ENCODE measurements at places on chromosomes 3 and 15. TPM values are rescaled to one million over a fixed set of nuclear protein-coding genes. Genes with fewer than 3 reads are reported as not detected.

DNA sequence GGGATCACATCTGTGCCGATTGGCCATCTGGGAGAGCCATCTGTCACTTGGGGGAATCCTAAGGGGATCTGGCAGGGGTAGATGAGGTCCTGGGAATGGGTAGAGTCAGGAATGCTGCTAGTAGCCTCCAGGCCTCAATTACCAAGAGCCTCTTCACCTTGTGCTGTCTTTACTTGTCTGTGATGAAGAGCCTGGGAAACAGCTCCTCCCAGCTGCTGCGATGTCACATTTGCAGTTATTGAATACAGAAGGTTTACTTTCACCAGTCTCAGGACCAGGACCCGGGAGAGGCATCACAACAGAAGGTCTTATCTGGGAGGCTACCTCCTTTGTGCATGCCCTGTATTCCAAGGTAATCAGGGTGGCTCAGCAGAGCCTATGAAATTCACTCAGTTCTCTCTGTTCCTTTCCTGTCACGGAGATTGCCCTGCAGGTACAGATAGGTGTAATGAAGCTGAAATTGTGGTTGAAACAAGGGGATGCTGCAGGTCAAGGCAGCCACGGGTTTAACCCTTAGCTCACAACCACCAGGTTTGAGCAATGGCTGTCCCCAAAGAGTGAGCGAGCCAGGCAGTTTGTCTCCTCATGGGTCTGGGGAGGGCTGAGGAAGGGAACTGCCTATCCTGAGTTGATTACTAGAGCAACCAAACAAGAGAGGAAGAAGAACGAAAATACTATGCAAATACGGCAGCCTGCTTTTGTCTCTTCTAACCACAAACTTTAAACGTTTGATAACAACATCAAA lies 298.9 kb upstream of the RORA start:
- no peak for DNase-seq
- peaks cover 17% of the 10 kb centered on the region for H3K4me1 ChIP-seq
- H3K4me3 ChIP-seq, result no peak overlapping the region
- no peak overlapping the region for H3K27ac ChIP-seq
- no peaks in the 10 kb centered on the region for H3K36me3 ChIP-seq
- peaks cover 5% of the 10 kb centered on the region for H3K27me3 ChIP-seq

DNA sequence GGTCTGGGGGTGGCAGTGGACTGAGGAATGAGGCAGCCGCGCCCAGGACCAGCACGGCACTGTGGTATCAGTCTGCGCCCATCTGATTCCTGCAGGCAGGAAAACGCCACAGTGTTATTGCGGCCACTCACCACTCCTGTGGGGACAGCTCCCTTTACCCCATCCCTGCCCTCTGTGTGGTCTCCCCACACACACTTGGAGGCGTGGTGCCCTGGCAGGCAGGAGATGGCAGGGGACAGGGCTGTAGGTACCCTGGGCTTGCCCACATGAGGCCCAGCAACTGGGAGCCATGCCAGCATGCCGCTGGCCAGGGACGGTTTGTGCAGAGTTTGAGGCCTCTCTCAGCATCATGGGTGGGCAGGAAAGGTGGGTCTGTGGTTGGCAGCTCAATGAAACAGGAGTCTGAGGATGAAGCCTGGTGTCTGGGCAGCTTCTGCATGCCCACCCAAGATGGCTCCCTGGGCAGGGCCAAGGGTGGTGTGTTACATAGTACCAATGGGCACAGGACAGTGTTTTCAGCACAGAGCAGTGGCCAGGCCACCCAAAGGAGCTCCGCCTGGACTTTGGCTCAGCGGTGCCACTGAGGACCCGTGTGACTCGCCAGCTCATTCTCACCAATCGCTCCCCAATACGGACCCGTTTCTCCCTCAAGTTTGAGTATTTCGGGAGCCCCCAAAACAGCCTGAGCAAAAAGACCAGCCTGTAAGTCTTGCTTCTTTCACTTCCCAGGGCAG lies 27.2 kb downstream of the ACAA1 start:
- no peaks in the 10 kb centered on the region for H3K36me3 ChIP-seq
- peaks cover 1% of the 10 kb centered on the region for H3K27me3 ChIP-seq
- no peak overlapping the region for H3K27ac ChIP-seq
- no peaks in the 10 kb centered on the region for H3K4me1 ChIP-seq
- no peak overlapping the region for H3K4me3 ChIP-seq

GRCh38 chr3:106067711-106068110 lies 198.9 kb upstream of the CBLB start:
- no peak for DNase-seq
- H3K27me3 ChIP-seq, result no peaks in the 10 kb centered on the region
- H3K4me3 ChIP-seq, result no peak overlapping the region

Gene RPSA
- total RNA-seq, result 1,345 TPM

Gene BMF
- total RNA-seq, result 25.7 TPM

DNA sequence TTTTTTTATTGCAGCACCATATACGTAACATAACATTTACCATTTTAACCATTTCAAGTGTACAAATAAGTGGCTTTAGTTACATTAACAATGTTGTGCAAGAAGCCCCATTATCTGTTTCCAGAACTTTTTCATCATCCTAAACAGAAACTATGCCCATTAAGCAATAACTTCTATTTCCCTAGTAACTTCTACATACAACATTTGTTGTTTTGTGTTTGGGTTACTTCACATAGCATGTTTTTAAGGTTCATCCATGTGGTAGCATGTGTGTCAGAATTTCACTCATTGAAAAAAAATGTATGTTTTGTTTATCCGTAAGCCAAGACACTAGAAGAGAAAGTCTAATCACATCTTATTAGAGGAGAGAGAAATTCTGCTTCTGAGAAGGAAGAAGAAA lies 450.5 kb upstream of the PDZRN3 start:
- H3K4me1 ChIP-seq, result no peaks in the 10 kb centered on the region
- no peaks in the 10 kb centered on the region for H3K27me3 ChIP-seq
- no peaks in the 10 kb centered on the region for H3K36me3 ChIP-seq
- no peak for DNase-seq

GRCh38 chr15:89423981-89424380 lies 72.4 kb downstream of the RHCG start:
- no peak overlapping the region for H3K27ac ChIP-seq
- no peak for DNase-seq
- H3K4me1 ChIP-seq, result no peaks in the 10 kb centered on the region
- H3K36me3 ChIP-seq, result no peaks in the 10 kb centered on the region
- H3K27me3 ChIP-seq, result peaks cover 38% of the 10 kb centered on the region

Gene RNF13
- total RNA-seq, result 37.2 TPM

GRCh38 chr3:31768479-31769125 lies 212.5 kb downstream of the OSBPL10 start:
- H3K27me3 ChIP-seq, result no peaks in the 10 kb centered on the region
- H3K4me1 ChIP-seq, result peaks cover 47% of the 10 kb centered on the region

Gene DUSP7
- 40.9 TPM for total RNA-seq

DNA sequence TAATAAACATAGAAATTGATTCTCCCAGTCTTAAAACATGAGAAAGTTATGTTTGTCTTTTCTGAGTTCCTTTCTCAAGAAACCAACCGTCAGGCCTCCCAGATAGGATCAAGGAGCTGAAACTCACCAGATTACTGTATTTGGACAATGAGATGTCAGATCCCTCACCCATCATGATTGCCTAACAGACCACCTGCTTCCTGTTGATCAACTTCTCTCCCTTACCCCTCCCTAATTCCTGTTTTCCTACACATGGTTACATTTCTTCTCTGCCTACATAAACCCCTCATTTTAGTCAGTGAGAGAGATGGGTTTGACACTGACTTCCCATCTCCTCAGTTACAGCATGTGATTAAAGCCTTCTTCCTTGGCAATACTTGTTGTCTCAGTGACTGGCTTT lies 917.5 kb downstream of the FHIT start:
- H3K4me1 ChIP-seq, result peaks cover 4% of the 10 kb centered on the region
- no peaks in the 10 kb centered on the region for H3K27me3 ChIP-seq
- no peak overlapping the region for H3K27ac ChIP-seq
- no peak for DNase-seq

DNA sequence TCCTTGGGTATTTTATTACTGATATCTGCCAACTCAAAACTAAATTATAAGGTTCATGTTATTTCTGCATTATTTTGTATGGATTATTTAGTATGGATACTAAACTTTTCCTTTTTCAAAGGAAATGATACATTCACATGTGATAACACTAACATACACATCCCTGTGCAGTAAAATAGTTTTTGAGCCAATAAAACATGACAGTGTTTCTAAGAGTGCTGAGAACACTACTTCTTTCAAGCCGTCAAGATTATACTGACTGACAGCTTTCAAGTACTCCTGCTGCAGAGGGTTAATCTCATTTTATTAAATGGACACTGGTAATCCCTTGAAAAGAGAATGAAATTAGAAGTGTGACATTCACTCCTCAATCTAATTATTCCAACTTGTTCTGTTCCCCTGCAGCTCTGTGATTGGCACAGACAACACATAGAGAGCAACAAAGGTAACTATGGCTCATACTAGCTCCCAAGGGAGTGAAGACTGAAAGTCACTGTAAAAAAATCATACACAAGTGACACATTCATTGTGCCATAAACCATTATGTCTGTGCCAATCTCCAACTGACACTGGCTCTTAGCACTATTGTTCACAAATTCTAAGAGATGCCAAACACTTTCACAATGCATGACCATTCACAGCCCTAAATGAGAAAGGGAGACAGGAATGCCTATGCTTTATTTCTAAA lies 468.6 kb downstream of the SHQ1 start:
- peaks cover 73% of the 10 kb centered on the region for H3K4me1 ChIP-seq
- H3K36me3 ChIP-seq, result peaks cover 18% of the 10 kb centered on the region
- H3K27ac ChIP-seq, result no peak overlapping the region
- H3K4me3 ChIP-seq, result no peak overlapping the region

- no peaks in the 10 kb centered on the region for H3K36me3 ChIP-seq
- no peak for DNase-seq
- H3K4me3 ChIP-seq, result no peak overlapping the region
- H3K27ac ChIP-seq, result no peak overlapping the region
These were observed 32.2 kb downstream of the DNAJB8 start for GRCh38 chr3:128434524-128434923.

Gene HTR3E
- total RNA-seq, result not detected

DNA sequence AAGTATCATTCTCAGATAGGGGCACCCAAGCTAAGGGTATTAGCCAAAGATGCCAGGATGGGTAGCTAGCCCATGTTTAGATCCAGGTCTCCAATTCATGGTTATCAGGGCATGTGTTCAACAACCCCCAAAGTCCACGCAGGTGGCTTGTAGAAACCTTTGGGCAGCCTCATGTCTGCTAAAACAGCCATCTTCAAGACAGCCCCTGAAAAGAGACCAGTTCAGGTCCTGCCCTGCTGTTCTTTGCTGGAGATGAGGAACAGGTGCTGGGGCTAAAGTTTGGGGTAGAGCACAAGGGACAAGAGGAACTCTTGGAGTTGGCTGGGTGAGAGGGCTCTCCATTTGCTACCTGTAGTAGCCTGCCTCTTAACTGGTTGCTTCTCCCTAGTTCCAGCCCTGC lies 4.6 kb downstream of the PPM1M start:
- peaks cover 83% of the 10 kb centered on the region for H3K36me3 ChIP-seq
- H3K27me3 ChIP-seq, result no peaks in the 10 kb centered on the region
- peak overlapping the region; percentile 21 for H3K4me3 ChIP-seq
- peaks cover 73% of the 10 kb centered on the region for H3K4me1 ChIP-seq

Gene FBXO40
- not detected for total RNA-seq

GRCh38 chr15:89439764-89440163 lies 56.6 kb downstream of the RHCG start:
- H3K36me3 ChIP-seq, result no peaks in the 10 kb centered on the region
- peaks cover 15% of the 10 kb centered on the region for H3K27me3 ChIP-seq
- DNase-seq, result no peak
- no peak overlapping the region for H3K27ac ChIP-seq

DNA sequence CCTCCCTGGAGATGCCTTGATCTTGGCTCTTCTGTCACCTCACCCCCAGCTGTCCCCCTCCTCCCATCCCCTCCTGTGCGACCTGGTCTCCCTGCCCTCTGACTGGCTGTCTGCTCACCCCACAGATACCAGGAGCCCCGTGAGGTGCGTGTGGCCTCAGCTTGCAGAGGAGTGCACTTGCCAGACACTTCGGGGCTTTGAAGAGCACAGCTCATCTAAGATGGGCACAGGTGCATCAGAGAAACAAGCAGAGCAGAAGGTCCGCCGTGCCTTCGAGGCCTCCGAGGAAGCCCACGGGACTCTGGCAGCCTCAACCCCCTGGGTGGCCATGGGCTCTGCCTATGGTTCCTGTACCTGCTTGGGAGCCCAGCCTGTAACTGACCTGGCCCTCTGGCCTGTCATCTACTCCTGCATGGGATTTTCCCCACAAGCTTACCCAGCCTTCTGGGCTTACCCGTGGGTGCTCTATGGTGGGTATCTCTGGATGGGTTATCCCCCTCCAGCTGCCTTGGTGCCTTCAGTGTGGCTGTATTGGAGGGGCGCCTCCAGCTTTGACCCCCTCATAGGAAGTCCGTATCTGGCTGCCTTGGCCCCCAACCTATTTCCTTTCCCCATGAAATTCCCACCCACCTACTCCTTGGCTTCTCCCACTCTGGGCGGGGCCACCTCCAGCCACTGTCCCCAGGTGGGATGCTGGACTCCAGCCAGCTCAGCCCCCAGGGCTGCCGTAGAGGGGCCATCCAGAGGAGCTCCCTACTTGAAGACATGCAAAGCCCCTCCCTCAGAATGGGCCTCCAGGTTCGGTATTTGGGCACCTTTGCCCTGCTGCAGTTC lies 3.8 kb downstream of the PRR23E start:
- no peak overlapping the region for H3K4me3 ChIP-seq
- no peak for DNase-seq
- H3K27ac ChIP-seq, result no peak overlapping the region
- H3K27me3 ChIP-seq, result peaks cover 3% of the 10 kb centered on the region
- no peaks in the 10 kb centered on the region for H3K4me1 ChIP-seq

Gene SOX14
- total RNA-seq, result not detected

- H3K4me1 ChIP-seq, result peaks cover 22% of the 10 kb centered on the region
- peaks cover 15% of the 10 kb centered on the region for H3K27me3 ChIP-seq
These were observed 156.2 kb upstream of the IQSEC1 start for GRCh38 chr3:13229273-13229949.
